ENCODE measurements at places on chromosomes 2 and 18.

DNA sequence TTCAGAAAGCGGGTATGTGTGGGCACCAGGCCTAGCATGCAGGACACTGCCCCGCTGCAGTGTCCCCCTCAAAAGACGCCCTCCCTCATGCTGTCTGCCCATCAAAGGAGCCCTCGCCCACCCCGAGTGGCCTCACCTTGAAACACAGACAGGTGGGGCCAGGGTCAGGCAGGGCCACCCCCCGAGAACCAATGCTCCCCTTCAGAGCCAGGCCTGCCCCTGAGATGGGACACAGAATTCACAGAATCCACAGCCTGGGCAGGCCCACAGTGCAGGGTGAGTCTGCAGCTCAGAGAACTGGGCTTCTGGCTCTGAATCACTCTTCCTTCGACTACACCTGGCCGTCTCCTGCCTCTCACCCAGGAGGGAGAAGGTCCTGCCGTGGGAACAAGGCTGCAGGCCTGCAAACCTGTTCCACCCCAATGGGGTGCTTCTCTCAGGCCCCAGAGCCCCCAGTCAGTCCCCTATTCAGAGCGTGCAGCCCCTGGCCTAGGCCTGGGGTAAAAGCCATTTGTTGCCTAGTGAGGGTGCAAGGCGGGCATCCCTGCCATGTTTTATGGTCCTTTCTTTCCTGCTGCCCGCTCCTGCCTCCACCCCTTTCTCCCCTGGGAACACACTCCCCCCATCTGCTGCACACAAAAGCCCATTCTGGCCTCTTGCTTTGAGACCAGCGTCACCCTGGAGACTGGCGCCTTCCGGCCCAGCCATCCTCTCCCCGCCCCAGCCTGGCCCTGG is 11.3 kb upstream of the ARHGEF4 start:
- DNase-seq, result no peak

DNA sequence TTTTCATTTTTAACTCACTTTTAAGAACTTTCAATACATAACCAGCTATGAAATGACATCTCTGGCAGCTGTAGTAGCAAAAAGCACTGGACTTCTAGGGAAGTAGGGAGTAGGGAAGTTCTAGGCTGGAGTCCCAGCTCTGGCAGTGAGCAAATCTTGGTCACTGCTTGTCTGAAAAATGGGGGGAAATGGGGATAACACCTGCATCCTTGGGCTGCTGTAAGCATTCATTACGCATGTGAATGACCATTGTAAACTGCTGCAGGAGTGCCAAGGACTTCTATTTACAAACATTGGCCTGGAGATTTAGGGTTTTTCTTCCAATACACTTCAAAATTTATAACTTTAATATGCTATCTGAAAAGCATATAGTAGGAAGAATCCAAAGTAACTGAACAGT is 972 bp upstream of the MPP4 start:
- DNase-seq, result no peak

DNA sequence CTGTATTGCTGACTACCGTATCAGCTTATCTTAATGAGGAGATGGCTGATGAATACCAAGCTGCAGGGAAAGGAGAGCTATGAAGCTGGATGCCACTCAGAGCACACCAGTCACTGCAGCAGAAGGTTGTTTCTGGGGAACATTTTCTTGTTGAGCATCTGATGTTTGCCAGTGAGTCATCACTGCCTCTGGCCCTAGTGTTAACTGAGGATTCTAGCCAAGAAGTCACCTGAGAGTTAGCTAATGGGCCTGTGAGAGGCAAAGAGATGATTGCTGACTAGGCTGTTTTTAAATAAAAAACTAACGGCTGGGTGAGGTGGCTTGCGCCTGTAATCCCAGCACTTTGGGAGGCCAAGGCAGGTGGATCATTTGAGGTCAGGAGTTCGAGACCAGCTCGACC is 37.9 kb downstream of the CCDC150 start:
- DNase-seq, result no peak

- no peak for DNase-seq
Measured at GRCh38 chr2:223486751-223487150, 115.4 kb downstream of the SCG2 start.

- no peak for DNase-seq
Measured at GRCh38 chr2:237405605-237406004, 8.4 kb downstream of the COL6A3 start.

- no peak for DNase-seq
Measured at GRCh38 chr2:237057893-237058300, 27.8 kb upstream of the COPS8 start.

- no peak for DNase-seq
Measured at GRCh38 chr2:937530-937929, 13.1 kb upstream of the SNTG2 start.

DNA sequence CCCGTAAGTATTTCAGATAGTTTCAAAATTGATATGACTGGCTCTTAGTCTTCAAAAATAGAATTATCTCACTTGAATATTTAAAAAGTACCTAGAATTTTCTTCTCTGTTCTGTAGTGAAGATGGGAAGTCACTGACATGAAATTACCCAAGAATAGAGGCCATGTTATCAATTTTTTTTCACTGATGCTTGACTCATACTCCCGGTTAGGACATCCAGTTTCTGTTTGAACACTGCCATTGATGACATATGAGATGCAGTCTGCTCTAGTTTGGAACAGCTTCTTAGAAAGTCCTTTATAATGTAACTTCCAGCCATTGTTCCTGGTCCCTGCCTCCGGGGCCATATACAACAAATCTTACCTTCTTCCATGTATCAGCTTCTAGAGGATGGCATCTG is 26.0 kb downstream of the MAP3K20 start:
- no peak for DNase-seq

DNA sequence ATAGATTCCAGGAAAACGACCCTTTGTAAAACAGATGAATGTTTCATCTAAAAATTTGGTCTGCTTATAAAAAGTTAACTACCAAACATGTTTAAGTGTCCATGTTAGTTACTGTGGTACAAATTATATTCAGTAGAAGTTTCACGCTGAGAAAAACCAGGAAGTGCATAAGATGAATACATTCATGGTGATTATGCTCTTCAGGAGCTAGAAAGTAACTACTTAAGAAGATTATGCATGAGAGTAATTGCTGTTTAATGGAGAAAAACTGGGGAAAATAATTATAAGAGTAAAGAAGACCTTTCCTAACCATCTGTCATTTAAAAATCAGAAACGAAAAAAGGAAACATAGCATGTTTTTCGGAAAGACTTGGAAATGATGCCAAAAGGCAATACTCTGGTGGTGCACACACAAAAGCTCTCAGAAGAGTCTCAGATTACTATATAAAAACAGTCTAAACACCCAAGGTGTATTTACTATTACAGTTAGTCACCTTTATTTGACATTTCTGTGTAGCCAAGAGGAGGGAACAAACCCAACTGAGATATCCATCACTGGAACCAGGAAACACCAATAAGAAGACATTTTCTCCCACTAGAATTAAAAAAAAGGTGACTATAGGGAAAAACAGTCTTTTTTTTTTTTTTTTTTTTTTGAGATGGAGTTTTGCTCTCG is 38.8 kb upstream of the METTL21A start:
- no peak for DNase-seq

GRCh38 chr2:240898108-240898730 is 2.3 kb upstream of the MAB21L4 start:
- DNase-seq, result no peak

GRCh38 chr2:73651591-73652230 is 9.5 kb upstream of the NAT8 start:
- DNase-seq, result no peak

DNA sequence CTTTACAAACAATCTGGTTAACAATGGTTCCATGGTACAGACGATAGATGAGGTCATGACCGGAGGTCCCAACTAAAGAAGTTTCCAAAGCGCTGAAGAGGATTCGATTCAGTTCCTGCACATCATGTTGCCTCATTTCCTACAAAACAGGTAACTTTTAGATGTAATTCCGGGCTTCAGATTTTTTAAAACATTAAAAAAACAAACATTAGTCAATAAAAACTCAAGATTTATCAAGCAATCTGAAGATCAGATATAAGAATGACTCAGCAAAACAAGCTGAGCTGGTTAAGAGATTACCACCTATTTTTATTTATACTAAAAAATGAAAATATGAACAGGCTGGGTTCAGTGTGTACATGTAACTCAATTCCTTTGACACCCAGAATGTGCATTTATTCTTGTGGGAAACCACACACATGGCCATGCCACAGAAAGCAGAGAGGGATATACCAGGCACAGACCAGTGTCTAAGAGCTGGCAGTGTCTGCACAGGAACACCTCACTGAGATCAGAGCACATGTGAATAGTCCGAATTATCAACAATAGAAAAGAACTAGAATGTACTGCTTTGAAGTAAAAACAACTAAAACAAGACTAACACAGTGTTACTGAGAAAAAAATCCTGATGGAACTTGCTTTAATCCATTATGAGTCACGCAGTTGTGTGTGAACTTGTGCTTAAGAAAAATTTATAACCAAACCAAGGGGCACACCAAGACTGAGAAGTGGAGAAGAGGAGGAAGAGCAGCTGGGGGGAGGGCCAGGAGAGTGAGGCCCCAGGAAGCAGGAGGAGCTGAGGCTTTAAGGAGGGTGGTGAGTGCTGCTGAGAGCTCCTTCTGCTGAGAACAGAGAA is 9.5 kb downstream of the USP40 start:
- DNase-seq, result no peak

DNA sequence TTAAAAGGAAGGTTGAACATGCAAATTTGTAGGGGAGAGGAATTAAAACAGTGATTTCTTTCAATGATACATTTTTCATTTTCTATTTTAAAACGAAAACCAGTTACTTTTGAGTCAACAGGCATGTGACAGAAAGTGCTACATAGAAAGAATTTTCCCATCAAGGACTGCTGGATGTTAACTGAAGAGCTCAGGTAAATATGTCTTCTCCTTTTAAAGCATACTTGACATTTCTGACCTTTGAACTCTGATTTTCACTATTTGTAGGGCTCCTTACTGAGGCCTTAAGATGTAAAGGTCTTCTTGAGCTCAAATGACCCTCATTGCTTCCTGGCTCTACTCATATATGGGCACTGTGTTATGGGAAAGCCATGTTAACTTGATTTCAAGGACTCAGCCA is 32.4 kb downstream of the FIGN start:
- DNase-seq, result no peak

GRCh38 chr2:61257446-61257845 is 95.5 kb downstream of the C2orf74 start:
- DNase-seq, result no peak

- DNase-seq, result no peak
Measured at GRCh38 chr2:96082211-96083063, 33.9 kb downstream of the ADRA2B start.

DNA sequence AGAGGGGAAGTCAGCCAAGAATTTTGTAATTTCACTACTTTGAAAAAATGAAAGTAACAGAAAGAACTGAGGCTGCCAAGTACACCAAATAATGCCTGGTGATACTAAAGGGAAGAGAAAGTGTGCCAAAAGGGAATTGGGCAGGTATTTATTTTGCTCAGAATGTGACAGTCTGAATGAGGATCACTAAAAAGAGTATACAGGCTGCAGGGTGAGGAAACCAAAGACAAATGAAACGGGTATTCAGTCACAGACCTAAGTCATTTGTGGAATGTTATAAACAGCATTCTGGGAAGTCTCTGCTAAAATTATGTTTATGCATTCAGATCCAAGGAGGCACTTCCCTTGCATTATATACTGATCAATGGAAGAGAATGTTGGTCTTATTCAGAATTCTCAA is 418.6 kb upstream of the SLC39A10 start:
- no peak for DNase-seq

DNA sequence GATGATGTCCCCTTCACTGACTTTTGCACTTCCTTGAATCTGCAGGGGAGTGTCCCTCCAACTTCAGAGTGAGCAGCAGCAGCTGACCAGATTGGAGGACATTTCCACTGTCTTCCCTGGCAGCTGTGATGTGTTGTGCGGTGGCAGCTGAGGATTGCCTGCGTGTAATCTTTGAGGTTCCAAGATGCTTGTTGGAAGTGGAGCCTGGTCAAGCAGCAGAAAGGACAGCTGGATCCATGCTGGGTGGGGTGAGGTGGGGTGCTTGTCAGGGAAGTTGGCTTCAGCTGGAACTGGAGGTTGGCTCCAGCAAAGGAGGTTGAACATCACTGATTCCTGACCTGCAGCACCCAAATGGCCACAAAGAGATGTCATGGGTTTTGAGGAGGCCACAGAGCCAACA is 64.8 kb downstream of the ST3GAL5 start:
- DNase-seq, result no peak

DNA sequence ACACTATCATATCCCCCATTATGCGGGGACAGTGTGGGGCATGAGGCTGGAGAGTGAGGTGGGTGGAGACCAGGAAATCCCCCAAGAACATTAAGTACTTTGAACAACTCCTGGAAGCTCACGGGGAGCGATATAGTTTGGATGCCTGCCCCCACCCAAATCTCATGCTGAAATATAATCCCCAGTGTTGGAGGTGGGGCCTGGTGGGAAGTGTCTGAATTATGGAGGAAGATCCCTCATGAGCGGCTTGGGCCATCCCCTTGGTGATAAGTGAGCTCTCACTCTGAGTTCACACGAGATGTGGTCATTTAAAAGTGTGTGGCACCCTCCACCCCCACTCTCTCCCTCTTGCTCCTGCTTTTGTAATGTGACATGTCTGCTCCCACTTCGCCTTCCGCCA is 97.1 kb upstream of the TMEM200C start:
- no peak for DNase-seq

DNA sequence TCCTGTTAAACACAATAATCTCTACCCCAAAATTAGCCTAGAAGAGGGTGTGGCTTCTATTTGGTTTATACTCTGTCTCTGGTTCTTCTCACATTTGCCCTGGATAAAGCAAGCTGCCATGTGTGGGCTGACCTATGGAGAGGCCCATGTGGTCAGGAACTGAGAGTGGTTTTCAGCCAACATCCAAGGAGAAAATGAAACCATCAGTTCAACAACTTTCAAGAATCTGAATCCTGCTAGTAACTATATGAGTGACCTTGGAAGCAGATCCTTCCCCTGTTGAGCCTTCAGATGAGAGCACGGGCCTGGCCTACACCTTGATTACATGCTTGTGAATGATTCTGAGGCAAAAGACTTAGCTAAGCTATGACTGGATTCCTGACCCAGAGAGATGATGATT is 11.5 kb upstream of the TRIB2 start:
- DNase-seq, result no peak

- no peak for DNase-seq
Measured at GRCh38 chr2:84959095-84959565, 11.8 kb upstream of the KCMF1 start.

- DNase-seq, result no peak
Measured at GRCh38 chr2:147250652-147251356, 594.0 kb upstream of the ACVR2A start.

- no peak for DNase-seq
Measured at GRCh38 chr2:217995731-217996231, 7.0 kb downstream of the TNS1 start.

Data from CD4-positive, alpha-beta T cell treated with Interleukin-15 for 1 hour (primary cell).